ENCODE measurements at places on chromosomes 12 and 14.

DNA sequence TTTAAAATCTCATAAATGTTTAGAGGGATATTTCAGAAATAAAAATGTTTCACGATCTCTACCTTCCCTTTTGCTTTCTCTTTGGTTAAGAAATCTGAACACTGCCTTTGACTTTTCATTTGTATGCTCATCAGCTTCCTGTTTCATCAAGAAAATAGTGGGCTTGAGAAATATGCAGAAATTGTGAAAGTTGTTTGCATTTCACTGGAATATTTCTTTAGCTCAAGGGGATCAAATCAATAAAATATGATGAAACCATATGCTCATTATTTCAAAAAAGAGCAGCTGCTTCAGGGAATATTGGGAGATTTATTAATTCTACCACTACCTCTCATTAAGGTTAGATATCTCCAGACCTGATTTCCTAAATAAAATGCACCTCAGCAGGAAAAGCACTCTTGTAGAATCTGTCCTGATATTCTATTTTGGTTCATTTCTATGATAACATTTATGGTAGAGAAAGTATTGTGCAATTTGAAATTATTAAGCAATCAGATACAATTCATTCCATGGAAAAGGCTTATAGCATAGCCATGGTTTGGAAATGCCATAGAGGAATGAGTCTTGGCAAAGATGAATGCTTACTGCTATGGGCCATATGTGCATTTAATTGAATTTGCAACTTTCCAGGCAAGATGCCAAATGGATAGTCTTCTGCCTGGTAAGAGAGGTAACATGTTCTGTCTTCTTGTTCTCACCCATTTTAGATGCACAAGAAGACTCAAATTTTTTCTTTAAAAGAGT lies 212.6 kb upstream of the SLC16A7 start:
- DNase-seq: no peak

- DNase-seq: no peak
Observed at GRCh38 chr14:33273978-33274377, 335.3 kb downstream of the NPAS3 start.

- DNase-seq: no peak
Observed at GRCh38 chr14:100081997-100082625, 16.9 kb downstream of the EVL start.

DNA sequence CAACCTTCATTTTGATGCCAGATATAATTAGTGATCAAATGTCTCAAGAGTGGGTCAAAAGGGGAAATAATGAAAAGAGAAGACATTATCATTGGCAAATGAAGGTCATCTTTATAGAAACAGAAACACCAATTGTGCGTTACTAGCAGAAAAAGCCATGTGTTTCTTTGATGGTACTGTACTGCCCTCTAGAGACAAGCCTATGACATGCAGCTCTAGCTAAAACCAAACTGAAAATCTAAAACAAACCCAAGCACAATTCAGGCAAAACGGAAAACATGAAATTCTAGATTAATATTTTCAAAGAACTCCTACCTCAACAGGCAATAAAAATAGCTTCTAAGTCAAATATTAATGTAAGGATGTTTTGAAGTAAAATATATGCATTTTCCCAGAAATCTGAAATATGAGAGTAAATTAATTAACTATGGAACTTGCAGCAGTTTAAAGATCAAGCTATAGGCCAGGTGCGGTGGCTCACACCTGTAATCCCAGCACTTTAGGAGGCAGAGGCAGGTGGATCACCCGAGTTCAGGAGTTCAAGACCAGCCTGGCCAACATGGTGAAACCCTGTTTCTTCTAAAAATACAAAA lies 115.4 kb downstream of the KLHL28 start:
- DNase-seq: peak; percentile 42

DNA sequence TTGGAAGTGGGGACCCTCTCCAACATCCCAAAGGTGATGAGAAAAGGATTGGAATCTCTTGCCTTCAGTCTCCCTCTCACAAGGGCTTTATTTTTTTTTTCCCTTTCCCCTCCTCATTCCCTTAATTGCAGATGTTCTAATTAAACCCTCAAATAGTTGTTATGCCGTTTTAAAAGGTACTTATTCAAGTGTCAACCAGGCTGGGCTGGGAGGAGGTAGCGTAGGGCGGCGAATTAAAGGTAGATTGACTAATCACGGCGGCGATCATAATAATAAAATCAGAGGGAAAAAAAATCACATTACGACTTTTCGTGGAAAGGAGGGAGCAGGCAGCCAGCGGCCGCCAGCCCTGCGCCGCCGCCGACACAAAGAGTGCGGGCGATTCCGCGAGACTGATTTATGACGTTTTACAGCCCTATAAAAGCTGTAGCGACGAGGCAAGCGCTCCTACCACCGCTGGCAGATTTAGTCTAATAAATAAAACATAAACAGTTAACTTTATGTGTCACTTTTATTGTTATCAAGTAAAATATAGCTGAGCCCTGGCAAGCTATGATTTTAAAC lies 1.7 kb upstream of the HOXC4 start:
- DNase-seq: peak; percentile 58

GRCh38 chr14:60242429-60242828 lies 6.6 kb upstream of the PPM1A start:
- no peak for DNase-seq

DNA sequence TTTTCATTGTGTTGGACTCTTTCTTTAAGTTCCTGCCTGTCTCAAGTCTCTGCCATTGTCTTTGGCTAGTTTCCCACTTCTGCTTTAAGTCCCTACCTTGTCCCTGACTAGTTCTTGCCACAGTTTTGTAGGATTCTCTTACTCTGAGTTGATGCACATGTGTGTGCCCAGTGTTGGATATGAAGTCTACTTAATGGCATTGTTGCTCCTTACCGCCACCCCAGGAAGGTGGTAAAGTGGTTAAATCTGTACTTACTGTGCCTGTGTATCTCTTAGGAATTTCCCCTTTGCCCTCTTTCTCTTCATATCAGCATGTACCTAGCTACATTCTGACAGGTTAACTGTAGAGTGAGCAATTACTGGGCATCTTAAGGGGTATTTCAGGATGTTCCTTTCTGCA lies 227.1 kb downstream of the NUBPL start:
- DNase-seq: no peak

DNA sequence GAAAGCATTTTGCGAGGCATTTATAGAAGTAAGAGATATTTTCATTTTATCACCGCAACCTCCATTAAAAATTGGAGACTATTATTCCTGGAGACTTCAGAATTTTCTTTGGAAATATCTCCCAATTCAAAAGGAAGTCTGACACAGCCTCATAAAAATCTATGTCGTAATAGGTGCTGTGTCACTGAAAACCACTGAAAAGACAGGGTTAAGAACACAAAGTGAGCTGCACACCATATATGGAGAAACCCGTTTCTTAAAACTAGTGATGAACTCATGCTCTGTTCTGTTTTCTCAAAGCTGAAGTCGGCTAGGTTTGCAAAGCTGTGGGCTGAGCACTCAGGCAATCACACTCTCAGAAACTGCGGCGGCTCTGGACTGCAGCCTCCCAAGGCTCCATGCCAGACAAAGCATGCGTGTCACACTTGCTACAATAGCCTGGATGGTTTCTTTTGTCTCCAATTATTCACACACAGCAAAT lies at the start of gene GLIPR1:
GLIPR1 (plus strand) TSS at position 287 of the 481 bp plus-strand sequence; CDS start at position 413, 126 bp downstream.
- DNase-seq: no peak

GRCh38 chr12:95136598-95136997 lies 63.2 kb upstream of the NR2C1 start:
- DNase-seq: no peak

GRCh38 chr12:120262852-120263747 lies 2.4 kb downstream of the PXN start:
- no peak for DNase-seq

DNA sequence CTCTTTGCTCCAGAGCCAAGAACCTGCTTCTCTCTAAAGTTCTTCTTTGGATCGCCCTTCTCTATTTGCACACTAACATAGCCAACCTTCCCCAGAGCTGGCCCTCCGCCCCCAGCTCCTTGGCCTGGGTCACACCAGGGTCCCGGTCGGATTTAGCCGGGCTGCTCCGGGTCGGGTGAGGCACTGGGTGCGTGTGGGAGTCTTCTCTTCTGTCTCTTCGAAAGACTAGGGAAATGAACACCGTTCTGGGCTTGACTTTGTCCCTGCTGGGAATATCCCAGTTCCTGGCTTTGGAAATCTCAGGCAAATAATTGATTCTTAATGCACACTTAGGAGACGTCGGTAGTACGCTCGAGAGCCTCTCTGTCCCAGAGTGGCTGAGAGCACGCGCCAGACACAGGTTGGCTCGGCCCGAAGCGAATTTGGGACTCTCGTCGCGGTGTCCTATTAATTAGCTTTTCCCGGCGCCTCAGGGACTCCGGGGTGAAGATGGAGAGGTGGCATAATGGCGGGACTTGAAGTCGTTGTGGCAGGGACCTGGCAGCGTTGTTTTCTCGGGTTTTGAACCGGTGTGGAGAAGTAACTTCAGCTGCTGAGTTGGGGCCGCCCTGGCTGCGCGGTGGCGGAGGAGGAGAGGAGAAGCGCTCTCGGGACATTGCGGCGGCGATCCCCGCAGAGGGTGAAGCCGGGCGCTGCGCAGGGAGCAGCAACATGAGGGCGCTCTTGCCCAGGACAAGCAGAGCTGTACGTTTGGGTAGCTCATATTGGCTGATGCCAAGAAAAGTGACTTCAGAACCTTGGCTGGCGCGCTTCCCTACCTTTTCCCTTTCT lies 7.5 kb downstream of the FOXG1 start:
- DNase-seq: peak; percentile 89

GRCh38 chr14:55645845-55646832 lies 66.1 kb downstream of the KTN1 start:
- no peak for DNase-seq

- no peak for DNase-seq
Observed at GRCh38 chr14:99382781-99383471, 97.7 kb downstream of the SETD3 start.

Data from H7 (cell line).